ENCODE measurements at places on chromosomes 7 and 10.

- no peak for DNase-seq
Measured at GRCh38 chr7:149310113-149310836, 48.3 kb downstream of the ZNF783 start.

- DNase-seq: no peak
Measured at GRCh38 chr7:87330942-87331341, 14.5 kb upstream of the CROT start.

- DNase-seq: no peak
Measured at GRCh38 chr7:143393267-143394041, 12.3 kb downstream of the ZYX start.

DNA sequence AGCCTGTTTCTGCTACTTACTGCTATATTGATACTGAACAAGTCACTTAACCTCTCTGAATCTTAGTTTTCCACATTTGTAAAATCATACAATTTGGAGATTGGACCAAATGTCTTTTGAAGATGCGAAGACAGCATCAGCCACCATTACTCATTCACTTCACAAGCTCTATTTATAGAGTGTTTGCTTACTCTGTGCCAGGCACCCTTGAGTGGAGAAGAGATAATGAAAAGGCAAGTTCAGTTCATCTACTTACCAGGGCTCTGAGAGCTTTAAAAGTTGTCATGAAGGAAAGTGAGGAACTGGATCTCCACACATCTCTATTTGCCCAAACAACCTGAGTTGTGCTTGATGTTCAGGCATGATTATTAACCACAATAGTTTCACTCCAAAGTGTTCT lies 277.5 kb downstream of the CSTF2T start:
- DNase-seq: no peak

- DNase-seq: no peak
Measured at GRCh38 chr7:96122746-96123145, 199.2 kb downstream of the SLC25A13 start.
